ENCODE measurements at places on chromosomes 16 and 17.

GRCh38 chr16:307691-308312, 24.8 kb downstream of the PDIA2 start:
- H3K27ac ChIP-seq, result no peak overlapping the region
- no peak overlapping the region for H3K4me3 ChIP-seq
- H3K27me3 ChIP-seq, result no peaks in the 10 kb centered on the region
- DNase-seq, result no peak
- H3K36me3 ChIP-seq, result peaks cover 11% of the 10 kb centered on the region

GRCh38 chr16:11208916-11209665, 46.9 kb downstream of the SOCS1 start:
- peaks cover 19% of the 10 kb centered on the region for H3K4me1 ChIP-seq
- peaks cover 36% of the 10 kb centered on the region for H3K27me3 ChIP-seq
- peaks cover 3% of the 10 kb centered on the region for H3K36me3 ChIP-seq
- H3K27ac ChIP-seq, result no peak overlapping the region
- no peak for DNase-seq

DNA sequence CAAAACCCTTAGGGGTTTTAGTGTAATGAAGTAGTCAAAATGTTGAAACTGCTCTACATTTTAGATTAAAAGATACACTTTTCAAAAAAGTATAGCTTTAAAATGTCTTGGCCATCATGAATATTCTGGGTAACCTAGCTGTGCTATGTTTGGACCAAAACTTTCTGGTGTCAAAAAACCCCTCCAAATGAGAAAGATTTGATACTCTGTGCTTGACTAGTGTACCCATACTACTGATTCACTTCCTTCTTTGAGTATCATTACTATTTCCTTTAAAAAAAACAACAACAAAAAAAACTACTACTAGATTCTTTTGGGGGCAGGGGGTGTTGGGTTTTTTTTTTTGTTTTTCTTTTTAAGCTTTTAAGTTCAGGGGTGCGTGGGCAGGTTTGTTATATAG, 37.3 kb downstream of the PTRH2 start:
- no peaks in the 10 kb centered on the region for H3K27me3 ChIP-seq
- H3K27ac ChIP-seq, result peak overlapping the region; percentile 68
- DNase-seq, result no peak
- H3K36me3 ChIP-seq, result peaks cover 3% of the 10 kb centered on the region
- H3K4me1 ChIP-seq, result peaks cover 28% of the 10 kb centered on the region
- H3K4me3 ChIP-seq, result no peak overlapping the region

GRCh38 chr17:81379523-81379942, 15.7 kb upstream of the BAHCC1 start:
- H3K36me3 ChIP-seq, result no peaks in the 10 kb centered on the region
- no peaks in the 10 kb centered on the region for H3K4me1 ChIP-seq
- no peak for DNase-seq
- H3K4me3 ChIP-seq, result no peak overlapping the region

DNA sequence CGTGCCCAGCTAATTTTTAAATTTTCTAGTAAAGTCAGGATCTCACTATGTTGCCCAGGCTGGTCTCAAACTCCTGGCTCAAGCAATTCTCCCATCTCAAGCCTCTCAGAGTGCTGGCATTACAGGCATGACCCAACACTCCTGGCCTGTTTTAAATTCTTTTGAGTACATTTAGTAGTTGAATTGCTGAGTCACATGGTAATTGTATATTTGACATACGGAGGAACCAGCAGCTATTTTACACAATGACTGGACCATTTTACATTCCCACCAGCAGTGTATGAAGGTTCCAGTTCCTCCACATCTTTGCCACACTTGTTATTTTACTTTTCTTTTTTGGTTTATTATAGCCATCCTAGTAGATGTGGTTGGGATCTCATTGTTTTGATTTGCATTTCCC, 43.6 kb downstream of the RHOT1 start:
- no peak for DNase-seq
- H3K4me3 ChIP-seq, result no peak overlapping the region
- no peaks in the 10 kb centered on the region for H3K4me1 ChIP-seq
- no peaks in the 10 kb centered on the region for H3K27me3 ChIP-seq

DNA sequence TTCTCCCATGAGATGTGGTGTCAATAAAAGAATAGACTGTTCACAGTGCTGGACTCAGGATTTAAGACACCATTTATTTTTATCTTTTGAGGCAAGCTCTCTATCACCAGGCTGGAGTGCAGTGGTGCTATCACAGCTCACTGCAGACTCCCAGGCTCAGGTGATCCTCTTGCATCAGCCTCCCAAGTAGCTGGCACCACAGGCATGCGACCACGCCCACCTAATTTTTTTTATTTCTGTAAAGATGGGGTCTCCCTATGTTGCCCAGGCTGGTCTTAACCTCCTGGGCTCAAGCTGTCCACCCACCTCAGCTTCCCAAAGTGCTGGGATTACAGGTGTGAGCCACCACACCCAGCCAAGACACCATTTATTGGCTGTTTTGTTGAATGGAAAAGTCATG, 18.6 kb upstream of the DRG2 start:
- H3K27me3 ChIP-seq, result no peaks in the 10 kb centered on the region
- no peak overlapping the region for H3K4me3 ChIP-seq
- peaks cover 15% of the 10 kb centered on the region for H3K36me3 ChIP-seq
- no peaks in the 10 kb centered on the region for H3K4me1 ChIP-seq

- no peak overlapping the region for H3K4me3 ChIP-seq
- H3K4me1 ChIP-seq, result peaks cover 19% of the 10 kb centered on the region
- DNase-seq, result no peak
- H3K27me3 ChIP-seq, result no peaks in the 10 kb centered on the region
Measured at GRCh38 chr16:12260119-12260646, 283.6 kb downstream of the SNX29 start.

DNA sequence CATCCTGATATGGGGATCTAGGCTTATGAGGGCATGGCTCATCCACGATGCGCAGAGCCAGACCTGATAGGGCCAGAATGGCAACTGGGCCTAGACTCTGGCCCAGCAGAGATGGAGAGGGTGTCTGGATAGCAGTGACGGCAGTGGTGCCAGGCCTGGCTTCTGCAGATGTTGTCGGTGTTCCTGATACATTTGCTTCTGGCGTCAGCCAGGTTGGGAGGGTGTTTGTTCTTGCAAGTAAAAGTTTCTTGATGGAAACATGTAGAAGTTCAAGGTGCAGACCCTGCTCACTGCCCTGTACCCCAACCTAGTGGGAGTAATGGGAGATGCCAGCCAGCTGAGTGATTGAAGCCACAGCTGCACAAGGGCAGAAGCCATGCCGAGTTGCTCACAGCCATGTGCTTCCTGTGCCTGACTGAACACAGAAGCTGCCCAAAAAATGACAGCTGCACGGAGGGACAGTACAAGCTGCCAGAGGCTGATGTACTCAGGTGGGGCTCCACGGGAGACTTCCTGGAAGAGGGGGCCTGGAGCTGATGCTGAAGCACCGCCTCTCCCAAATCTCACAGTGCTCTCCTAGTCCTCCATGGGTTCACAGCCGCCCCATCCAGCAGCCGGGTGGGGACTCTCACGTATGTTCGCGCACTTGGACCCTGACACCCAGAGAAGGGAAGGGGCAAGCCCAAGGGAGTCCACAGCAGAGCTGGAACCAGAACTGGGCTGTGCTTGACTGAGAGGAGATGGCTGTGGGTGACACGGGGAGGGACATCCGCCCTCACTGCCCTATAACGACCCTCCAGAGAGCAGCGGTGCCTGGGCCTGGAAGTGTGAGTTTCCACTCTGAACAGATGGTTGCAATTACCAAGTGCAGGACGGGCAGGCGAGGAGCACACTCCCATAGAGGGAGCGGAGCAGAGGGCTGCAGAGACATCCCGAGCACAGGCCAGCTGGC, 78.7 kb downstream of the N4BP1 start:
- no peak overlapping the region for H3K27ac ChIP-seq
- peaks cover 8% of the 10 kb centered on the region for H3K4me1 ChIP-seq
- peaks cover 2% of the 10 kb centered on the region for H3K36me3 ChIP-seq
- no peaks in the 10 kb centered on the region for H3K27me3 ChIP-seq
- H3K4me3 ChIP-seq, result no peak overlapping the region

DNA sequence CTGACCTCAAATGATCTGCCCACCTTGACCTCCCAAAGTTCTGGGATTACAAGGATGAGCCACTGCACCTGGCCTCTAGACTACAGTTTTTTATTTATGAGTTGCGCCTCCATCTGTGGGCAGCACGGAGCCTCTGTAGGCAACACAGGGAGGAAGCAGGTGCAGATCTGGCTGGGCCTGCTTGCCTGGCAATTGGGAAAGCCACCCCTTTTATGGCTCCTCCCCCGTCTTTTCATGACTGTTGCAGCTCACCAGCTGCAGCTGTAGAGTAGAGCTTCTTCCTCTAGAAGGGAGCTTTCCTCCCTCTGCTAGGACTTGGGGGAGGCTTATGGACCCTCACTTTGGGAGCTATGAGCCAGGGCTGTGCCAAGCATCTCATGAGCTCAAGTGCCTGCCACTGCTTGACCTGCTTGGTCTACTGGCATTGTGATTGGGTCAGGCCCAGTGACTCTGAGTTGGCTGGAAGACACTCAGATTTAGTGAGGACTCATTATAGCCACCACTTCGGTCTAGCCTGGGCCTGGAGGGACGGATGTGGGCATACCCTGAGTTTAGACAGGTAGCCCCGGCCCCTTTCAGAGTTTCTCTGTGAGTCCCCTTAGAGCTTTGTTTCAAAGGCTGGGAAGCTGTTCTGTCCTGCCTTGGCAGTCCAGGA, 6.9 kb upstream of the SLC7A6 start:
- DNase-seq, result peak; percentile 46
- H3K27ac ChIP-seq, result peak overlapping the region; percentile 82
- peaks cover 5% of the 10 kb centered on the region for H3K36me3 ChIP-seq
- no peaks in the 10 kb centered on the region for H3K27me3 ChIP-seq
- peaks cover 18% of the 10 kb centered on the region for H3K4me1 ChIP-seq

DNA sequence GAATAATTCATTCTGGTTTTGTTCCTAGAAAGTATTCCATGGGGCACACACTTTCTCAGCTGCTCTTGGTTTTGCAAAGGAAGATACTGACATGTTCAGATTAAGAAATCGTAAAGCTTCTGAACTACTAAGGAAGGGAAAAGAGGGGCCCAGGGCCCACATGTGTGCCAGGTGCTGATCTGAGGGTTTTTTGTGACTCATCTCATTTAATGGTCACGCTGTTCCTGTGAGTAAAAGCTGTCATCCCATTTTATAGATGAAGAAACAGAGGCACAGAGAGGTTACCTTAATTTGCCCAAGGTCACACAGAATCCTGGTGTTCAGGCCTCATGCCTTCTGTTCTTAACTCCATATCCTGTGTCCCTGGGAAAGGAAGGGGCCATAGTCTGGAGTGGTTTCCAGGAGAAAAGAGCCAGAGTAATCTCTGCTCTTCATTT, 113.2 kb downstream of the MSI2 start:
- H3K4me1 ChIP-seq, result peaks cover 26% of the 10 kb centered on the region
- no peaks in the 10 kb centered on the region for H3K27me3 ChIP-seq
- no peak for DNase-seq
- H3K4me3 ChIP-seq, result no peak overlapping the region

- H3K27me3 ChIP-seq, result no peaks in the 10 kb centered on the region
- DNase-seq, result no peak
- peaks cover 5% of the 10 kb centered on the region for H3K4me1 ChIP-seq
- H3K36me3 ChIP-seq, result no peaks in the 10 kb centered on the region
Measured at GRCh38 chr17:10032118-10032852, 127.2 kb upstream of the RCVRN start.

- H3K27me3 ChIP-seq, result peaks cover 15% of the 10 kb centered on the region
- DNase-seq, result no peak
- H3K27ac ChIP-seq, result no peak overlapping the region
- H3K4me3 ChIP-seq, result no peak overlapping the region
Measured at GRCh38 chr17:79038545-79039135, 14.7 kb downstream of the C1QTNF1 start.

All from memory B cell (primary cell).